ENCODE measurements at places on chromosomes 7 and 10.

DNA sequence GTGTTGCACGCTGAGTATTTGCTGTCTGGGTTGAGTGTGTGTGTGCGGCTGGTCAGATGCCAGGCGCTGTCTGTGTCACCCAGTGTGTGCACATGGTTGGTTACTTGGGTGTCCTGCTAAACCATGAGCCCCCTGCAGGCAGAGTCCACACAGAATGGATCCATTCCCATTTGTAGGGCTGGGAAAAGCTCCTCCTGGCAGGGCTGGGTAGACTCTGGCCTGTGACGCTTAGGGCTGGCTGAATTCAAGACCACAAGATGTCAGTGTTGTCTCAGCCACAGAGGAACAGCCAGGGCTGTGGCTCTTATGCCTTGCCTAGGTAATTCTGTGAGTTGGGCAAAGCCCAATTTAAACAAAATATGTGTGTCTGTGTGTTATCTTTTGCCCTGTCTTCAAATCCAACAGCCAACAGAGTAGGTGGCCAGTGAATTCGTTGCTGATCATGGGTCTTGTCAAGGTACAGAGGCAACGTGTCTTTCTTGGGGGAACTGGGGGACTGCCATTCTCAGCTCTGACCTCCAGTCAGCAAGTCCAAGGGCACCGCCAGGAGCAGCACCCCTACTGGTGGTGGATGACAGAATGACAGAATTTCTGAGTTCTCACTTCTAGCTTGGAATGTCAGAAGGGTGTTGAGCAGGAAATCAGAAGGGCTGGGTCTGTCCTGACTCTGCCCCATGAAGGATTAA, 285.1 kb downstream of the CCSER2 start:
- no peak for DNase-seq

DNA sequence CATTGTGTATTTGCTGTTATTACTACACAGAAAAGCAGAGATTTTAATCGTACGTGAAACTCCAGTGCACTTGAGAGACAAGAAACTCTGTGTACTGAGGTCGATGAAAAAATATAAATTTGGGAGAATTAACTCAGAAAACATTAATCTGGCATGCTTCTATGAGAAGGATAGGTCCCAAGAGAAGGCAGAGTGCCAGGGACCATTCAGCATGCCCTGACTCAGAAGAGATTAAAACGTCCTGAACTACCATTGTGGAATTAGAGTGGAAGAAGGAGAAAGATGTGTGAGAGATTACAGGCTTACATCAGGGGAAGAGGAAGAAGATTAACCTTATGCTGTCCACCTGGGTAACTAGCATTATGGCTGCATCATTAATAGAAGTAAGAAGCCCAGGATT, 72.4 kb downstream of the REEP3 start:
- no peak for DNase-seq

DNA sequence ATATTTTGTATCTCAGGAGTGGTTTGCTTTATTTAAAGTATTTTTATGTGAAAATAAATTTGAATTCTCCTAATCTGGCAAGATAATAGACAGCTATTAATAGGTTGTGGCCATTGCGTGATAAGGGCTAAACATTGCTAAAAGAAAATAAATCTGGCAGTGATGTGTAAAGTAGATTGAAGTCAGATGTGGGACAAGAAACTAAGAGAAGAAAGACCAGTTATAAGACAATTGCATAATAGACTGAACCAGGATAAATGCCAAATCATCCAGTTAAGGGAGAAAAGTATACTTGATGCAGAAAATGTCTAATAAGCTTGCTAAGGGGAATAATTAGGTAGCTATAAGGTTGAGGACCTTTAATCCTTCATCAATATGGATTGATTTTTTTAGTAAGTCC, 197.5 kb upstream of the CSTF2T start:
- DNase-seq = no peak

DNA sequence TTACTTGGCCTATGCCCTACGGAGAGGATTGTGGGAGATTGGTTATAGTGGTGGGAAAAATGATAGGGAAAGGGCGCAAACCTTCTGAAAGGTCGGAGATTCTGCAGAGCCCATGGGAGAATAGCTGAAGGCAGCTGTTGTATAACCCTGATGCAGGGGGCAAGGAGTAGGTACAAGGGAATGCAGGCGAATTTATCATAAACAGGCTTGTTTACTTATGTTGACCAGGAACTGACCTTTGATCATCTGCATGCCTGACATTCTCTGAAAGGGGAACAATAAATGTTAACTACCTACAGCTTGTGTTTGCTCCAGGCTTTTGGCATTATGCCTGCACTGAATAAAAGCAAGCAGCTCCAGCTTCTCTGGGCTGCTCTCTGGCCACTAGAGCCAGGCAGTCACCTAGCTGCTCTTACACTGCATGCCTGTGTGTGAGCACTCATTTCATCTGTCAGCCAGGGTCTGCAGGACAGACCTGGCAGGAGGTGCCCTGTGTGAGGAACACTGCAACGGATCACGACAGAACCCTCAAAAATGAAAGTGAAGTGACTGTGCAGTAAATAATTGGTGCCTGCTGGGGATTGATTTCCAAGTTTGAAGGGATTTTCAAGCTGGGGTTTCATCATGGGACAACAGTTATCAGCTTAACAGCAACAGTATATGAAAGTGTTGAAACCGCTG, 31.1 kb upstream of the ABCA13 start:
- no peak for DNase-seq

GRCh38 chr7:136183981-136184380, 206.8 kb upstream of the MTPN start:
- DNase-seq = no peak
